GM12891 (cell line): ENCODE measurements at places on chromosomes 2 and 18.

- no peak for DNase-seq
Measured at GRCh38 chr18:70322385-70322784, 33.5 kb downstream of the SOCS6 start.

DNA sequence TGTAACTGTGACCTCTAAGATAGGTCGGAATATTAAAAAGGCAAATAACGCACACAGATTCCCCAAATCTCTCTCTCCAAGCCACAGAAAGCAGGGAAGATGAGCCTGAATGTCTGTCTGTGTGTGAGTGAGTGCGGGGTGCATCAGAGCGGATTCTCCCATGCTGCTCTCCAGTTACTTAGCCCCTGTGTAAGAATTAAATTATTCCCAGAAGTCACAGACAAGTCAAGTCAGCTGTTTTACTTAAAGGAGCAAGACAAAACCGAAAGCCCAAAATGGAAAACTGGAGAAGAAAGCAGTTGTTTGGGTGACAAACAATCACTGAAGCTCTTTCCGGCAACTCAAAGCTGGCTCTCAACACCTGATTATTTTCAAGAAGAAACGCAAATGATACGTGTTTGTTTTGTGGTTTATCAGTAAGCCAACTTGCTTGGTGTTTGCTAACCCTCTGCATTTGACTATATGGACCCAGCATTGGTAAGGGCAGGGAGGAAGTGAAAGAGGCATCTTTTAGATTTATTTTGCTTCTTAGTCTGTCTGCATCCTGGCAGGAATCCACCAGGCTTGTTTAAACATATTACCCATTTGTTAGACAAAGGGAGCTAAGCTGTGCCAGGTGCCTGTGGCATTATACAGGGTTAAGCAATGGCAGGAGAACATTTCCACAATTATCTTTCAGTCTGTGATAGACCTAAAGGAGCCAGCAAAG, 121.5 kb upstream of the CREB1 start:
- DNase-seq, result no peak

DNA sequence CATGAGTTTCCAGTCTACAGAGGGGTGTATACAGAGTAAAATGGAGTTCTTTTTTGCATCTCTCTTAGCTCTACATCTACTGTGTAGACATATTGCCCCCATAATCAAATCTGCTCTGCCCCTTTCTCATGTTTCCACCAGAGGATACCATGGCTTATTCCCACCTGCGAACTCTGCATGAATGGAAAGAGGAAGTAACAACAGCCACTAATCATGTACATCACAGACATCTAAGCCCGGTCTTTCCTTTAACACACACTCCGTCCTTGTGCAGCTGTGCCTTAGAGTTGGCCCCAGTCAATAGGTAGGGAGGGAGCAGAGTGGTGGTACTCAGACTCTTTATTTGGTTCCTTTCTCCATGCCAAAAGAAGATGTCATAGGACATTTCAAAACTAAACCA, 147.3 kb upstream of the NRP2 start:
- DNase-seq, result no peak

GRCh38 chr18:31549416-31549815, 42.3 kb upstream of the TTR start:
- no peak for DNase-seq

GRCh38 chr2:213202011-213202410, 50.6 kb upstream of the IKZF2 start:
- no peak for DNase-seq

DNA sequence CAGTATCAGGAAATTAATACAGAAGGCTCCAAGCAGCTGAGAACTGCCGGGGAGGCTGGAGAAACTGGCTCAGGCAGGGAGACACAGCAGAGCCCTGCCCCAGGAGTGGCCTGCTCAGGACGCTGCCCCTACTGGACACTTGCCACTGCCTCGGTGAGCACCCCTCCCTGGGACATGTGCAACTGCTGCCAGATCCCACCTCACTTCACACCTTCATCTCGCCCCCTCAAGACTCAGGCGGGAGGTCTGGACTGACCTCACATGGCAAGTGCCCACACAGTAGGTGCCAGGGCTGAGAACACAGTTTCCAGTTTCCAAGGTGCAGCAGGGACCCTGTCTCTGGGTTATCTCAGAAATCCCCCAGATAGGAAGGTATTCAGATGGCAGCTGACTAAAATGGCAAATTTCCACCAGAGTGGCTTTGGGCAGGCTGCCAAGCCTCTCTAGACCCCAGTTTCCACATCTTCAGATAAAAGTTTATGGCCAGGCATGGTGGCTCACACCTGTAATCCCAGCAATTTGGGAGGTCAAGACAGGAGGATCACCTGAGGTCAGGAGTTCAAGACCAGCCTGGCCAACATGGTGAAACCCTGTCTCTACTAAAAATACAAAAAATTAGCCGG, 33.7 kb upstream of the LBH start:
- no peak for DNase-seq

GRCh38 chr2:20157193-20157891, 67.6 kb downstream of the SDC1 start:
- no peak for DNase-seq

DNA sequence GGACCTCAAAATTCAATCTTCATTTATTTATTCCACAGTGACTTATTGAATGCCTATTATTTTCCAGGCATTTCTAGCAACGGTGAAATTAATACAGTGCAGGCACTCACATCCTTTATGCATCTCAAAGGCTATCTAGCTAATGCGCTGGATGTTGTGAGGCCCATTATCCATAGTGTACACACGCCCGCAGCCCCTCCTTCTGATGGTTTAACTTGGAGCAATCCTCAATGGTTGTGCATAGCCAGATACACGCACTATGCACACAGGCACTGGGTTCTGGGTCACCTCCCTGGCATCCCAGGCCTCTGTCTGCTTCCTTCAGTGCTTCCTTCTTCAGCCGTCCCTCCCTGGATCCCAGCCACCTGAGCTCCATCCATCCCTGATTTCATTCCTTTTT, 108.5 kb upstream of the BOD1L2 start:
- DNase-seq, result no peak

GRCh38 chr18:56955490-56955889, 191.4 kb upstream of the BOD1L2 start:
- no peak for DNase-seq

DNA sequence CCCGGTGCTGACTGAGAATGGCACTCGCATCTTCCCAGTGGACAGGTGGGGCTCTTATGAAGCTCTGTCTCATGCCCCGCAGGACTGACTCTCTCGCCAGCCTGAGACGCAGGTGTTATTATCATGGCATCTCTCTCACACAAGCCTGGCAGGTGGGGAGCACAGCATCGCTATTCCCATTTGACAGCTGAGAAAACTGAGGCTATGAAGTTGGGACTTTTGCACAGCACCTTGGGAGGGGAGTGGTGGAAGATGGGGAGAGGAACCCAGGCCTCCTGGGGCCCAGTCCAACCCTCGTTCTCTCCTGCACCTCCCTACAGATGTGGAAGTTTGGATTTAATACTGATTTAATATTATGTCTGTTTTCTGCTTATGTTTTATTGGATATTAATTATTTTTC, 9.0 kb upstream of the NTSR2 start:
- DNase-seq, result no peak

- no peak for DNase-seq
Measured at GRCh38 chr2:181984060-181984459, 1.6 kb upstream of the PPP1R1C start.

DNA sequence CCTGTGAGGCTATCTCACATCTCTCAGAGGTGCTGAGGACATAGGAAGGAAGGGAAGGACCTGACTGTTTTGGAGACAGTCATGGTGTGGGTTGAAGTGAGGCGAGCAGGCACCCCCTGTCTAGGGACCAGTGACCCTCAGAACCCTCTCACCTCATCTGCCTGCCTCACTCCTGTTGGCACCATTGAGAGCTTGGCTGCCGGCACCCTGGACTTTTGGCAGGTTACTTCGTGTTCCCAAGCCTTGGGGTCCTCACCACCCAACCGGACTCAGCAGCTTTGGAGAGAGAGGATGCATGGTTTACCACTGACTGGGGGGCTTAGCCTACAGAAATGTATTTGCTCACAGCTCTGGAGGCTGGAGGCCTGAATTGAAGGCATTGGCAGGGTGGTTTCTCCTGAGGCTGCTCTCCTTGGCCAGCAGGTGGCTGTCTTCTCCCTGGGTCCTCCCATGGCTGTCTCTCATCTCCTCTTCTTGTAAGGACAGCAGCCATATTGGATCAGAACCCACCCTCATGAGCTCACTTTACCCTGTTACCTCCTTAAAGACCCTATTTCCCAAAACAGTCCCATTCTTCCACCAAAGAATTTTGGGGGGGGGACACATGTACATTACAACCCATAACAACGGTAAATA, 142.0 kb downstream of the TSN start:
- peak; percentile 72 for DNase-seq

- DNase-seq, result no peak
Measured at GRCh38 chr2:101382442-101382841, 4.9 kb downstream of the CREG2 start.

GRCh38 chr2:224584111-224584784, 915 bp downstream of the CUL3 start:
- DNase-seq, result no peak

- DNase-seq, result no peak
Measured at GRCh38 chr2:50591642-50592041, 440.3 kb downstream of the NRXN1 start.

- DNase-seq, result no peak
Measured at GRCh38 chr2:235990344-235990743, 177.8 kb downstream of the GBX2 start.

DNA sequence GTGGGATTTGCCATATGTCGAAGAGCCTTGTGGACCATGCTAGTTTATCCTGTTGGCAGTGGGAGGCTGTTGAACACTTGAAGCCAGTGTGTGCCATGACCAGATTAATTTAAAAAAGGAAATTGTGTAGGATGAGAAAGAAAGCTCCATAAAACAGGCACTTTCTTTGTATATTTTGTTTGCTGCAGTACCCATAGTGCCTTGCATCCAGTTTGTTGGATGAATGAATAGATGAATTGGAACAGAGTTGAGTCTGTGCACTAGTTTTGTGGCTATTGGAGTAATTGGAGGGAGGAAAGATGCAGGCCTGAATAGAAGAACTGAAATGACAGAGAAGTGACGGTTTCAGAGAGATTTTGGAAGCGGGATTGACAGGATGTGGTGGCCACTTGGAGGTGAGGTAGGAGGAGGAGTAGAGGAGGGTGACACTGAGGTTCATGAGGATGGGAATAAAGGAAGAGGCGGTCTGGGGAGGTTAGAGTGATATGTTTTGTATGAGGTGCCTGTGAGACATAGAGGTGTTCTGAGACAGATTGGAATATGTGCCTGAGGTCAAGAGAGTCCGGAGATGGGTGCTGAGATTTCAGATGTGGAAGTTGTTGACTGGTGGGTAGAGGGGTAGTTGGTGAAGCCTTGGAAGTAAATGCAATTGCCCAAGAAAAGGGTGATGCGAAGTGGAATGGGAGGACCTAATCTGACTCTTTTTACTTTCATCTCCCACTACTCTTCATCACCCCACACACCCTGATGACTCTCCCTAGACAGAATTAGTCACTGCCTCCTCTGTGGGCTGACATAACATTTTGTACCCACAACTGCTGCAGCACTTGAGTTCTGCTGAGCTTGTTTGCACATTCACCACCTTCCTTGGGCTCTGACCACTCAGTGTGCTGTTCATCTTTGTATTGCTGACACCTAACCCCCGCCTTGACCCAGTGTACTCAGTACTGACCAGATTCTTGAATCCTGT, 5.1 kb downstream of the DGUOK start:
- DNase-seq, result no peak

GRCh38 chr2:437756-438393, 150.0 kb upstream of the ALKAL2 start:
- peak; percentile 60 for DNase-seq

DNA sequence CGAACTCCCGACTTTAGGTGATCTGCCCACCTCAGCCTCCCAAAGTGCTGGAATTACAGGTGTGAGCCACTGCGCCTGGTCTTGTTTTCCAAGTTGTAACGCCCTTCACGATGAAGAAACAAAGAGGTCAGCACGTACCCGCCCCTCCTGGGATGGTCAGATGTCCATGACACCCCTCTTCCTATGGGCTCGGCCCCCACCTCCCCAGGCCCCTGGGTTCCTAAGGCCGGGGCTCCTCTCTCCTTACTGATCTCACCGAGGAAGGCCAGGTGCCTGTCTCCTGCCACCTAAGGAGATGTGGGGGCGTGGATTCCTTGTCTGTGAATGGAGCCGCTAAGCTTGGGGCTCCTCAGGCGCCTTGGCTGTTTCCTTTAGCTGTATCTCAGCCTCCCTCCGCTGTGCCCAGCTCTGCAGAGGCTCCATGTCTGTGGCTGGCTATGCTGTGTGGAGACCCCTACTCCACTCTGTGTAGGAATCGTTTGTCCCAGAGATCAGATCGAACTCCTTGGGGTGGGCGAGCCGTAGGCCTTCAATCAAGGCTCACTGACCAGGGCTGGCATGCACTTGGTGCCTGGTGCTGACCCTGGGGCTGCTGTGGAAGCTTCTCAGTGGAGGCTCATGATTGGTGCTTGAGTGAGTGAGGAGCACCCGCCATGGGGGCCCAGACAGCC, 8.8 kb downstream of the COLEC11 start:
- no peak for DNase-seq

GRCh38 chr2:70680735-70681134, 87.3 kb downstream of the ADD2 start:
- no peak for DNase-seq

GRCh38 chr2:44705876-44706480, 235.5 kb upstream of the SIX3 start:
- no peak for DNase-seq

DNA sequence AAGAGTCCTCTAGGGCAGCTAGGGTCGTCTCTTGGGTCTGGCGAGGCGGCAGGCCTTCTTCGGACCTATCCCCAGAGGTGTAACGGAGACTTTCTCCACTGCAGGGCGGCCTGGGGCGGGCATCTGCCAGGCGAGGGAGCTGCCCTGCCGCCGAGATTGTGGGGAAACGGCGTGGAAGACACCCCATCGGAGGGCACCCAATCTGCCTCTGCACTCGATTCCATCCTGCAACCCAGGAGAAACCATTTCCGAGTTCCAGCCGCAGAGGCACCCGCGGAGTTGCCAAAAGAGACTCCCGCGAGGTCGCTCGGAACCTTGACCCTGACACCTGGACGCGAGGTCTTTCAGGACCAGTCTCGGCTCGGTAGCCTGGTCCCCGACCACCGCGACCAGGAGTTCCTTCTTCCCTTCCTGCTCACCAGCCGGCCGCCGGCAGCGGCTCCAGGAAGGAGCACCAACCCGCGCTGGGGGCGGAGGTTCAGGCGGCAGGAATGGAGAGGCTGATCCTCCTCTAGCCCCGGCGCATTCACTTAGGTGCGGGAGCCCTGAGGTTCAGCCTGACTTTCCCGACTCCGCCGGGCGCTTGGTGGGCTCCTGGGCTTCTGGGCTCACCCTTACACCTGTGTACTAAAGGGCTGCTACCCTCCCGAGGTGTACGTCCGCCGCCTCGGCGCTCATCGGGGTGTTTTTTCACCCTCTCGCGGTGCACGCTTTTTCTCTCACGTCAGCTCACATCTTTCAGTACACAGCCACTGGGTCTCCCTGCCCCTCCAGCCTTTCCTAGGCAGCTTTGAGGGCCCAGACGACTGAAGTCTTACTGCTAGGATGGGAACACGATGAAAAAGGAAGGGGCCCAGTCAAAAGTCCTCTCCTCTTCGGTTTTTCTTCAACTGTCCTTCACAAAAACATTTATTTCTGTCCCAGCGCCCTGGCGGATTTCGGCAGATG, 8.1 kb downstream of the SIX2 start:
- DNase-seq, result no peak

- no peak for DNase-seq
Measured at GRCh38 chr2:20524412-20525040, 77.7 kb downstream of the RHOB start.
